ENCODE measurements at places on chromosomes 16 and 17.

GRCh38 chr16:74107795-74108610 lies 188.6 kb upstream of the PSMD7 start:
- DNase-seq = peak; percentile 5

GRCh38 chr16:24524855-24525677 lies 14.3 kb upstream of the RBBP6 start:
- DNase-seq = no peak

DNA sequence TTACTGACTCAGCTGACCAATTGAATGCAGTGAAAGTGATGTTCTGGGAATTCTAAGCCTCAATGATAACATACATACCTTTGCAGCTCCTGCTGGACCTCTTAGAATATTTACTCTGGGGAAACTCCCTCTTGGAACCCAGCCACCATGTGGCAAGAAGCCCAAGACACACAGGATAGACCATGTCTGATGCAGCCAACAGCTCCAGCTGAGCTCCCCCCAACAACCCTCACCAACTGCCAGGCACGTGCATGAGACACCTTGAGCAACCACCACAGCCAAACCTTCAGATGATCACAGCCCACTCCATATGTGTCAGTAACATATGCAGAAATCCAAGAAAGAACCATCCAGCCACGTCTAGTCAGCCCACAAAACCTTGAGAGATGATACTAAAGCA lies 53.0 kb downstream of the XYLT1 start:
- no peak for DNase-seq

DNA sequence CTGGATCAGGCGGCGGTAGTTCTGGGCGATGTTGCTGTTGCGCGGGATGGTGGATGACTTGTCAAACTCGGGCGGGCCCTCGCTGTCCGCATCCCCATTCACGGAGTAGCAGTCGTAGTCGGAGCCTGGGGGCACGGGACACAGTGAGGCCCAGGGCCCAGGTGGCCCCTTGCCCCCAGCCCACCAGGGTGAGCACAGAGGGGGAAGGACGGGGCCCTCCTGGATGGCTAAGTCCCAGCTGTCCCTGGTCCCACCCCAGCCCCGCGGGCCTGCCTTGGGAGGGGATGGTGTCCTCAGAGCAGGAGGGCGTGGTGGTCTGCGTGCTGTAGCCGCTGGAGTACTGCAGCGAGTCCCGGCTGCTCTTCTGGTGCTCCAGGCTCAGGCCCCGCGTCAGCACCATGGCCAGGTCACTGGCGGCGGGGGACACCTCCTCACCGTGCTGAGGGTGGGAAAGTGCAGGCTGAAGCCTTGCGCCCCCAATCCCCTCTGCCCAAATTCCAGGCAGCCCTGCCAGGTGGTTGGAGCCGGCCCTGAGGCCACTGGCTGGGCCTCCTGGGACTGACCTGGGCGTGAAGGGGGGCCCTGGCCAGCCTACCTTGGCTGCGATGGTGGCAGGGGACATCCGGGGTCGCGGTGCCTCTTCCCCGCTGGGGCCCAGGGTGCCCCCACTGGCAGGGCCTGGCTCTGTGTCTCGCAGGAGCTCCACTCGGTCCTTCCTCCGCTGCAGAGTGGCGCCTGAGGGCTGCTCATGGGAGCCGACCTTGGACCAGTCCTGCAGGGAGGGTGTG lies 18.2 kb downstream of the IL34 start:
- DNase-seq = no peak

- DNase-seq = no peak
Observed at GRCh38 chr17:29050176-29050575, 7.2 kb downstream of the PIPOX start.

DNA sequence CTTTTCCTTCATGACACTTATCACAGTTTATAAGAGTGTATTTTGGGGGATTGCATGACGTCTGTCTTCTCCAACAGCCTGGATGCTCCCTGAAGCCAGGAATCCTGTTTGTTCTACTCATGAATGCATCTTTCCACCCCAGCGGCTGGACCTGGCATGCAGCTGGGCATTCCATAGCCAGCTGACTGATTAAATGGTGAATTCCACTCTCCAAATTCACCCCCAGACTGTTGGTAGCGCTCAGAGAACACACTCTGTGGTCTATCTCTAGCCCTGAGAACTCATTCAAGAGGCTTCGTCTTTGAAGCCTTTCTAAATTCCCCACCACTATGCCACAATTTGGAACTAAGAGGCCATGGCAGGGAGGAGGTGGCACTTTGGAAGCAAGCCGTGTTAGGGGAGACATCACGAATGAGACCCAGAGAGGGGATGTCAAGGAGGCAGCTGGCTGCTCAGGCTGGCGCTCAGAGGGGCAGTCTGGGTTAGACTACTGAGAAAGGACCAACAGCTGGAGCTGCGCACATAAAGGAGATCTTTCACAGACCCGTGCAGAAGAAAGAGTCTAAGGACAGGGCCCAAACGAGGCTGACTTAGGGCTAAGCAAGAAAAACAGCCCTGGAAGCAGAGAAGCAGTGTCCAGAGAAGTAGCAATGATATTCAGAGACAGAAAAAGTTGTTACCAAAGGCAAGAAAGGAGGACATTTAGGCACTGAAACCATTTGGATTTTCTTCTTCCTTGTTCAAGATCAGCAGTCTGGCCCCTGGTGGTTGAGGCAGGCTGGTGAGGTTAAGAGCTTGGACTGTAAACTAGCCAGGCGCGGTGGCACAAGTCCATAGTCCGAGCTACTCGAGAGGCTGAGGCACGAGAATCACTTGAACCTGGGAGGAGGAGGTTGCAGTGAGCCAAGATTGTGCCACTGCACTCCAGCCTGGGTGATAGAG lies 42.4 kb upstream of the ZNF629 start:
- DNase-seq = no peak

GRCh38 chr16:88681709-88682451 lies 4.4 kb downstream of the SNAI3 start:
- peak; percentile 70 for DNase-seq

Measured in CD4-positive, alpha-beta T cell treated with Interleukin-6 at 100 ng/mL for 8 hours (primary cell).